Stimulated activated CD4-positive, alpha-beta T cell treated with anti-CD3 and anti-CD28 coated beads, Interleukin-1b, Interleukin-23, amount 100 ng/mL, for 1 hour (primary cell): ENCODE measurements at places on chromosomes 2 and 18.

DNA sequence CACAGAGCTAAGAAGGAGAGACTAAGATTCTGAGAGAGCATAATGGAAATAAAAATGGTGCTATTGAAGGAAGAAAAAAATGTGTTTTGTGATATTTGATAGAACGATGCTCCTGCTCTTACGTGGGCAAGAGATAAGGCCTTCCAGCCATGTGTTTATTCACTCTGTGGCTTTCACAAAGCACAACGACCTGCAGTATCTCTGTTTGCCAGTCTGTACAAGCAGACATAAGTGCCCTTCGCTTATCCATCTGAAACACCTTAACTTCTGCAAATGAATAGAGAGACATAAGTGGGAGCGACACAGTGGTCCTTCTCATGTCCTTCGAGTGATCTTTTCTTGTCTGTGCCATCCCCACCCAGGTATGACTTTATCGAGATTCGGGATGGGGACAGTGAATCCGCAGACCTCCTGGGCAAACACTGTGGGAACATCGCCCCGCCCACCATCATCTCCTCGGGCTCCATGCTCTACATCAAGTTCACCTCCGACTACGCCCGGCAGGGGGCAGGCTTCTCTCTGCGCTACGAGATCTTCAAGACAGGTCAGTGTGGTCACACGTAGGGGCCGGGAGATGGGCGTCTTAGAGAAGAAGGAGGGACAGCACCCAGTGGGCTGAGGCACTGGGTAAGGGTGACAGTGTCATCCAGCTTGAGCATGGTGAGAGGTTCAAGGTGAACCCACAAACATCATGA is 33.7 kb downstream of the NRP2 start:
- DNase-seq = no peak

DNA sequence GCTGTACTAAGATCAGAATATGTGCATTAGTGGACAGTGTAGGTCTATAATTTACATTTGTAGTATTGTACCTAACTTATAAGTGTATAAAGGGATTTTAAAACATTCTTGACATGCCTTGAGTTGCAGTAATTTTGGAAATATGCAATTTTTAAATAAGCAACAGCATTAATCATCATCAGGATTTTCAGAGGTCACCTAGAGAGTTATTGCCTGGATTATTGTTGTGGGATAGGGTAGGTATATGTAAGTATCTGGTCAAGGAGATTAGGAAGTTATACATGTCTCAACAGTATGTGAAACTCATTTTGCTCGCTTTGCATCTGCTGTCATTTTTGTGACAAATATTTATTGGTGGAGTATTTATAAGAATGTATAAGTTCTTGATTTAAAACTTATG is 184.2 kb downstream of the WDR7 start:
- DNase-seq = no peak

DNA sequence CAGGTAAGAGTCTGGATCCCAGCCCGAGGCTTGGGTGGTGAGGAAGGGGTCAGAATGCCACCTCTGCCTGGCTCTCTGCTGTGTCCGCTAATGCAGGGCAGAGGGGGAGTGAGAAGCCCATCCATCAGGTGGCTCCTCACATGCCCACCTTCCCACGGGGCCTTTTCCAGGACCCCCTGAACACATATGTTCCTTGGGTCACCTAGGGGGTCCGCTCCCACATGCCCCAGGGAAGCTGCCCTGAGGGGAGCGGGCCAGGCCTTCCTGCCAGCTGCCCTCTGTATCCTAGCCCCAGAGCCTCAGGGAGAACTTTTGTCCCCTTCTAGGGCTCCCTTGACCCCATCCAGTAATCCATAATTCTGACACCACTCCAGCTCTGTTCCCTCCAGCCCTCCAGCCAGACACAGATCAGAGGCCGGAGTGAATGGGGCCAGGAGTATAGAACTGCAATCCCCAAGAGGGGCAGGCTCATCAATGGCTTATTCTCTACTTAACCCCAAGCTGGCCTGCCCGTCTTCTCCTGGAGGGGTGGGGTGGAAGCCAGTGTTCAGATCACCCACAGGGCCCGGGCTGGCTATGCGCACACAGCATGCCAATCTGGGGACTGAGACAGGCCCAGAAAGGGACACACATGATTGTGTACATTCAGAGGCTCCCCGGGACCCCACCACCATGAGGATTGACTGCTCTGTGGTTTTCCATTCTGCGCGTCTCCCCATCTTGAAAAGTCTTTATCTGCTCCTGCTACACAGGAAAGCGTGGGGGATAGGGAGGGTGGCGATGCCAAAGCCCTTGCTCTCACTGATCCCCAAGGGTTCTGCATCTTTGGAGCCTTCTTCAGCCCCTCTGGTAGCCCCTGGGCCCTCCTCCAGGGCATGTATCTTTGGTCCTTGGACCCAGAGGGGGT is 1.1 kb downstream of the EMILIN1 start:
- DNase-seq = no peak

GRCh38 chr2:59196491-59196890 is 955.4 kb upstream of the FANCL start:
- no peak for DNase-seq

- DNase-seq = no peak
Measured at GRCh38 chr2:96909611-96910021, 39.7 kb upstream of the SEMA4C start.

DNA sequence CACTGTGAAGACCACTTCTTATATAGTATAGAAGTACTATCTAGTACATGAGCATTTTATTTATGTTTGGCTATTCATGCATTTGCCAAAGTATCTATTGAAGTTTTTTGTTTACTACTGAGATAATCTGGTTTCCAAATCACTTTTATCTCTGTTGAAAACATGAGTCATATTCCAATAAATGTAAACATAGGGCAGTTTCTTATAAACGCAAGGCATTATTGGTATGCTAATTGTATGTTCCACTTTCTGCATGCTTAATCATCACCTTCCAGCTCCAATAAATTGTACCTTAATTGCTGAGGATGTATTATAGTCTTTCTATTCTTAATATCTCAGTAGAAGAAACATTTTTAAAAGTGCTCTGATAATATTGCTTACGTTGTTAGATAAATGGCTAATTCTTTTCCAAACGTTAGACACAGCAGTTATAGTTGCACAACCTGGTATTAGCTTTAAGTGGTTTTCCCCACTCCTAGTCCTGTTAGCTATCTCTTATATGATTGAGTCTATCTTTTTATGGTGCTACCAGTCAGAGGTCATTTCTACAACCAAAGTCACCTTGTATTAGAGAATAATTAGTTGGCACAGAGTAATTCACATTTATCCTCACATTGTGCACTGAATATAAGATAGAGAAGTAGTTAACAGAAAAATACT is 17.2 kb downstream of the ITGA4 start:
- no peak for DNase-seq

GRCh38 chr2:119301413-119301812 is 65.2 kb downstream of the C2orf76 start:
- DNase-seq = no peak

DNA sequence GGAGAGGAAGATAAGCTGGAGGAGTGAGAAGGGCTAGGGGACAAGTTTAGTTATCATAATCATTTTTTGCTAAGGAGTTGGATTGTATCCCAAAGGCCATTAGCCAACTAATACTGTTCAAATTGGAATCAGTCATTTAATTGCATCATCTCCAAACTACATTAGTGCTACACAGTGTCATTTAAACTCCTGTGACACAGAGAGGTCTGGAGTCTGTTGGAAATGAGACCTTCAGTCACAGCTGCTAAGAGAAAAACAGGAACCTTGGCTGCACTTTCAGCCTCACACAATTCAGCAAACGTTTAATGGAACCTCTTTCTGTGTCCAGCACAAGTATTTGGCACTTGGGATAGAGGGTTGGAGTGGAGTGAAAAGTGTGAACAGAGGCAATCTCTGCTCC is 175.5 kb upstream of the MGAT5 start:
- DNase-seq = no peak

- no peak for DNase-seq
Measured at GRCh38 chr18:77851802-77852201, 602.2 kb downstream of the GALR1 start.

DNA sequence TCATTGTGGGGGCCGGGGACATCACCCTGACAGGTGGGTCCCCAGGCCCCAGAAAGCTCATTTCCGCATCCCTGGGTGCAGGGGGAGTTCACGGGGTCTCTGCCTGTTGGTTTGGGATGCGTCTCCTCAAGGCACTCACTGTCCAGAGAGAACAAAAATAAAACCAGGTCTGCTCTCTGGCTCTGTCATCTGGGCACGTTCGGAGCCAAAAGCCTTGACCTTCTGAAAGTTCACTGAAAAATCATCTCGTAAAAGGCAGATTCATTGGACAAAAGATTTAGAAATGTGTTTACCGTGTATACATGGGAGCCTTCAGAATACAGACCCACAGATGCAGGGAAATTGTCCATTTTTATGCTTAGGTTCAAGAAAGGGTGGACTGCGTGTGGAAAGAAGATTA is 26.6 kb downstream of the MLPH start:
- DNase-seq = no peak

GRCh38 chr2:189799531-189799930 is 15.3 kb downstream of the PMS1 start:
- DNase-seq = no peak

DNA sequence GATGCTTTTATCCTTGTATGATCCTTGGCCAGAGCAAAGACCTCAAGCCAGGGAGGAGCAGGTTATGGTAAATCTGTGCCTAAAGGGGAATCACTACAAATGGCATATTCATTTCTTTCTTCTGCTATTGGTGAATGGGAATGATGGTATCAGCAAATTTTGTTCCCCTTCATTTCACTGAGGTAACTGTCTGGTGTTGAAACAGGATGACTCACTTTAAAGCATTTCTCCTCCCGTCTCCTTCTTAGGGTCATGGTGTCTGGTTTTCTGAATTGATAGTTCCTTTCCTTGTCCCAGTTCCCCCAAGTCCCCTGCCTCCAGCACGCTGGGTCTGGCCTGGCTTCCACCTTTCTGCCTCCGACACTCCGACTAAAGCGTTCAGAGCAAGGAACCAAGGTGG is 109.2 kb downstream of the MREG start:
- no peak for DNase-seq

DNA sequence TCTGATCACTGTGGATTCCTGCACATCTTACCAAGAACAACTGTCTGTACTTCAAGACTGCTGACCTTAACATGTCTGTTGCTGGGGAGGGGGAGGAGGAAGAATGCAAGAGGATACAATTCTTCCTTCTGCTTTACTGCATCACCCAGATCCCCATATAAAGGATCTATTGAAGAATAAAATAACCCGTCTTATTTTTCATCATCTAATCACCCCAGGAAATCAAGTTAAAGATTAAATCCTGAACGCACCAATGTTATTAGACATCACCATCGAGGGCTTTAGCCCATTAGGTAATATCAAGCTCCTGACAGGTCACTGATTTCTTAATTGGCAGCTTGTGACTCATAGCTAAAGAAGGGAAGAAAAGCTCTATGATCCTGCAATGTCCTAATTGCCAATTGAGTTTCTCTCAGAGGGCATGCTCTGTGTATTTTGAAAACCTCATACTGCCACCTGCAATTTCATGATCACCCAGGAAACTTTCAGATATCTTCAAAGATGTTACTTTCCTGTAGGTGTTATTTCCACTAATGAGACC is 75.4 kb upstream of the KCNE4 start:
- no peak for DNase-seq

DNA sequence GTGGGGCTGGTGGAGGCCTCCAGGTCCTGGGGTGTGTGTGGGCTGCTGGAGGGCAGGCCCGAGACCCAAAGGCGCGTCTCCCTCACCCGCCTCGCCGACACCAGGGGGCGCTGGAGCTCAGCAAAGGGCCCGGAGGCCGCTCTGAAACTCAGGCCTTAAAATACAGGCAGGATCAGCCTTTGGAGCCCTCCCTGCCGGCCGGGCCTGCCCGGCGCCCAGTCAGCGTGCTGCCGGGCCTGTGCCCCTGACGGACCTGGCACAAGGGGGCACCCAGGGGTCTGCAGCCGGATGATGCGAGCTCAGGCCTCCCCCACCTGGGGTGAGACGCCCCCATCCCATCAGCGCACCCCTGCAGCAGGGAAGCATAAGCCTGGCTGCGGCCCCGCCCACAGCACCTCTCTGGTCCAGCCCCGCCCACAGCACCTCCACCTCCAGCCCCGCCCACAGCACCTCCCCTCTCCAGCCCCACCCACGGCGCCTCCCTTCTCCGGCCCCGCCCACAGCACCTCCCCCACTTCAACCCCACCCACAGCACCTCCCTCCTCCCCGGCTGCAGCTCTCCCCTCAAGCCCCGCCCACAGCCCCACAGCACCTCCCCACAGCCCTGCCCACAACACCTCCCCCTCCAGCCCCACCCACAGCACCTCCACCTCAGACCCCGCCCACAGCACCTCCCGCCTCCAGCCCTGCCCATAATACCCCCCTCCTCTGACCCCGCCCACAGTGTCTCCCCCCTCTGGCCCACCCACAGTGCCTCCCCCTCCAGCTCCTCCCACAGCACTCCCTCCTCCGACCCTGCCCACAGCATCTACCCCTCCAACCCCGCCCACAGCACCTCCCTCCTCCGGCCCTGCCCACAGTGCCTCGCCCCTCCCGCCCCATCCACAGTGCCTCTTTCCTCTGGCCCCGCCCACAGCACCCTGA is 92.8 kb upstream of the OTOS start:
- DNase-seq = peak; percentile 14

GRCh38 chr2:231617059-231617926 is 24.6 kb downstream of the TEX44 start:
- DNase-seq = no peak

GRCh38 chr2:44098050-44098449 is 70.6 kb upstream of the PPM1B start:
- DNase-seq = no peak

DNA sequence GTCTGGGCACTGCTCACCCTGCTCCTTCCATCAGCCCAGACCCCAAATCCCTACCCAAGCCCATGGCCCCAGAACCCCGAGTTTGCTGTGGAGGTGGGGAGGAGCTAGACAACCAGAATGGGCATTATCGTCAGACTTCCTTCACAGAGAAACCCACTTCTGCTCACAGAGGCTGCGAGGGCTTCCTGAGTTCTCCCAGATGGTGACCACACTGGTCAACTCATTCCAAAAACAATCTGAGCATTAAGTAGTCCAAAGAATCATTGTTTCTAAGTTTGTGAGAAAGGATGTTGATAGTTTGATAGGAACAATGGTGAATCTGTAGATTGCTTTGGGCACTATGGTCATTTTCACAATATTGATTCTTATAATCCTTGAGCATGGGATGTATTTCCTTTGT is 60.2 kb downstream of the LRRC30 start:
- DNase-seq = no peak

DNA sequence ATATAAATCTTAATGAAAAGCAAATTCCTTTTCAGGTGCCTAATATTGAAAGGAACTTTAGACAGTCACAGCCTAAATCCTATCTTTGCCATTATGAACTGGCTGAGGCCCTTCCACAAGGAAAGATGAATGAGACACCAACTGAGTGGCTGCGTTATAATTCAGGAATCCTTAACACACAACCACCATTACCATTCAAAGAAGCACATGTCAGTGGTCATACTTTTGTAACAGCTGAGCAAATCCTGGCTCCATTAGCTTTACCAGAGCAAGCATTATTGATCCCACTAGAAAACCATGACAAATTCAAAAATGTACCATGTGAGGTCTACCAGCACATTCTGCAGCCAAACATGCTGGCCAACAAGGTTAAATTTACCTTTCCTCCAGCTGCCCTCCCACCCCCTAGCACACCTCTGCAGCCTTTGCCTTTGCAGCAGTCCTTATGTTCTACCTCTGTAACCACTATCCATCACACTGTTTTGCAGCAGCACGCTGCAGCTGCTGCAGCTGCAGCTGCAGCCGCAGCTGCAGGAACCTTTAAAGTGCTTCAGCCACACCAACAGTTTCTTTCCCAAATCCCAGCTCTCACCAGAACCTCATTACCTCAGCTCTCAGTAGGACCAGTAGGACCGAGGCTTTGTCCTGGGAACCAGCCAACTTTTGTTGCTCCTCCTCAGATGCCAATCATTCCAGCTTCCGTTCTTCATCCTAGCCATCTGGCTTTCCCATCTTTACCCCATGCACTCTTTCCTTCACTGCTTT is 340.1 kb downstream of the ZNF804A start:
- no peak for DNase-seq
